ENCODE measurements at places on chromosomes 5 and 9.

DNA sequence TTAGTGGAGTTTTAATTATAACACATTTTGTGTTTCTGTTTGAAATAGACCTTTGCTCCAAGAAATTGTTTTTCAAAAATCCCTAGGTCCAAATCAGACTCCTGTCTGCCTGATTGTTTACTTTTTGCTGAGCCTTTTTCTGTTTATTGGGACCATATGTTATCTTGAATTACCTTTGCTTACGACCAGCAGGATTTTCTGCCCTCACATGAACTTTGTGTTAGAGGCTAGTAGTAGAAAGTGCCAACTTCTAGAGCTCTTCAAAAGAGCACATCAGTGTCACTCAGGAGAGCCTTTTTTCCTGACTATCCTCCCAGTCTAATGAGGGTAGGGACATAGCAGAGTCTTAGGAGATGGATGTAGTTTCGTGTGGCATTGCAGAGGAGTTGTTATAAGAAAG, 10.2 kb downstream of the RECK start:
- no peak for DNase-seq

- no peak for DNase-seq
Measured at GRCh38 chr5:179333796-179334761, 11.2 kb downstream of the ADAMTS2 start.

DNA sequence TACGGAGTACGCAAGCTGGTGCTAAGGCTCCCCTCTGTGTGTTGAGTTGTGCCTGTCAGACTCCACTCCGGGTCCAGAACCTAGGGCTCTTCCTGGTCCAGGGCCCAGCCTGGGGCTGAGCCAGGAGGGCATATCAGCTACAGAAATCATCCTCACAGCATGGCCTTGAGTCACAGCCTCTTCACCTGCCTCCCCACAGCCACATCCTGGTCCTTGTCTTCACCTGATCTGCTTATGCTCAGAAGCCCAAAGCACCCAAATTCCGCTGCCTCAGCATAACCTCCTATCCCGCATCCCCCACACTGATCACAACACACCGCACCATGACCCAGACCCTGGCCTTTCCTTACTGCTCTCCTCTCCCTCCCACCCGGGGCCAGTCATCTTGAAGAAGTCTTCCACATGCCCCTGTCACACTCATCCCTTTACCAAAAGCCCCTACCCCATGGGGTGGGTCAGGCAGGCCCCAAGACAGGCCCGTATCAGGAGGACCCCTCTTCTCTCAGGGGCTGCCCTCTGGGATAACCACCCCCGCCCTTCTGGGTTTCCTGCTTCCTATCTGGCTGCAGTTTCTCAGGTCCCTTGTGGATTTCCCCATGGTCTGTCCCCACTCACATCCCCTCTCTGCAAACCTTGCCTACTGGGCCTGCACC, 1.3 kb upstream of the IL3 start:
- peak; percentile 15 for DNase-seq

GRCh38 chr9:129405827-129406213, 215.1 kb downstream of the C9orf50 start:
- no peak for DNase-seq

DNA sequence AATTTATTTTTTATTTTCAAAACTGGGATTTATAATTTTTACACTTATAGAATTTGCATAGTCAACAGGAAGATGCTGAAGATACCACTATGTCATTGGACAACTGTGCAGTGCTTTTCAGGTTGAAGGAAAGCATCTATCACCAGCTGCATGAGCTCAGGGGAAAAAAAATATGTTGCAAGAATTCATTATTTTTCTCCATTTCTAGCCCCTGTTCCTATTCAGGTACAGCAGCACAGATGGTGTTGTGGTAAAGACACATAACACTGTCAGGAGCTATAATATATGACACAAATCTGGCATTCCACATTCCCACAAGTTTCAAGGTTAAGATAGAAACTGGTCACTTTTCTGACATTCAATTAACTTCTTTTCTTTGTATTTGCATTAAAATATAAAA, 1088.6 kb downstream of the MAT2B start:
- DNase-seq: no peak

GRCh38 chr5:133032852-133033742, 6.7 kb upstream of the ZCCHC10 start:
- no peak for DNase-seq

DNA sequence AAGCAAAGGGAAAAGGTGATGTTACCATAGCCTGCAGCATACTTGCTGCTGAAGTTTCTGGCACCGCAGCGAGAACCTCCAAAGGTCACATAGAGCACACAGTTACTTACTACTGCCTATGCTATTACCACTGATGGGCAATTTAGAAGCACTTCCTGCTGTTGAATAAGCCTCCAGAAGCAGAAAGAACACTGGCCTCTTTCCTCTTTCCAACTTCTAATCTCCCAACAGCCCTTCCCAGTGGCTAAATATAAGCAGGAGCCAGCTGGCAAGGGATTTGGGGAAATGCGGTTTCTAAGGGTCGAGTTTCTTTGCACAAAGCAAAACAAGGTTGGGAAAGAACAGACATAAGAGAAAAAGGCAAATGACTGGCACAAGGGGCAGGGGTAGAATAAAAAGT, 669.2 kb upstream of the ACO1 start:
- no peak for DNase-seq

DNA sequence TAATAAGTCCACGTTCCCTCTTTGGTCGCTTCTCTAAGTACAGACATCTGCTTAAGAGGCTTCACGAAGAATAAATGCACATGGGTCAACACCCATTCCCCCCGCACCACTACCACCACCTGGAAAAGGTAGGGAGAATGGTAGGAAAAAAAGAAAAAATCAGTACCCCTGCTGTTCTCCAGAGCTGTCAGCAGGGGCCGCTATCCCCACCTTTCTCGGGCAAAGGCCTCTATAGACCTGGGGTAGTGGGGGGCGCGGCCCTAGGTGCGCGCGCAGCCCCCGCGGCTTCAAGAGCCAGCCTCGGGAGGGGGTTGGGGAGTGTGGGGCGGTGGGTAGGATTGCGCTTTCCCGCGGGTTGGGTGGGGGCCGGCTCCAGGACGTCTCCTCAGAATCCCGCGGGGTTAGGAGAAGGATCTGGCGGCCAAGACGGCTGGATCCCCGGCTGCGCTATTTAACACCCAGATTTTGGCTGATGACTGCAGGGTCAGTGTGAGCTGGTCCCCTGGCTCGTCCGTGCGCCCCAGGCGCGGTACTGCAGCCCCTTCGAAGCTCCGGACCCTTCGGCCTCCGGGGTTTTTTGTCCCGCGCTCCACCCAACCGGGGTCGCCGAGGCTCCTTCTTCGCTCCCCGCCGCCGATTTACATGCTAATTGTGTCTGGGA, 1.6 kb upstream of the SEMA6A start:
- DNase-seq: peak; percentile 14

DNA sequence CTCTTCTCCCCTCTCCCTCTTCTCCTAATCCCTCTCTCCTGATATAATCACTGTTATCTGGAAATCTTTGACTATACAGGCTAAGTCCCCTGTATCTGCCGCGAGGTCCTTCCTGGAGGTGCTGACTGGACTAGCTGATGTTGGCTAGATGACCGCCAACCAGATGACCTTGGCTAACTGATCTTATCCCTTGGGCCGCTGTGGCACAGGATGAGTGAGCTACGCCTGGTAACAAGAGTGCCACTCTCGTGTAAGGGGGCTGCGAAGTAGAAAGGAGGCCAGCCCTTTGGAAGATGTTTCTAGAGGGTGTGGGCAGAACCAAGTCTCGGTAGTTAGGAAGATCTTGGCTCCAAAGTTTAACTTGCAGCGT, 345 bp upstream of the PRRC1 start:
- DNase-seq: no peak

- no peak for DNase-seq
Measured at GRCh38 chr5:57537811-57538210, 55.2 kb upstream of the ACTBL2 start.

- no peak for DNase-seq
Measured at GRCh38 chr9:98430535-98431292, 175.3 kb upstream of the TBC1D2 start.

GRCh38 chr5:138789771-138790242, 36.6 kb downstream of the CTNNA1 start:
- no peak for DNase-seq

GRCh38 chr9:68555437-68556150, 14.9 kb upstream of the TMEM252 start:
- DNase-seq: no peak

GRCh38 chr9:109046346-109046745, 33.0 kb upstream of the CTNNAL1 start:
- DNase-seq: no peak

DNA sequence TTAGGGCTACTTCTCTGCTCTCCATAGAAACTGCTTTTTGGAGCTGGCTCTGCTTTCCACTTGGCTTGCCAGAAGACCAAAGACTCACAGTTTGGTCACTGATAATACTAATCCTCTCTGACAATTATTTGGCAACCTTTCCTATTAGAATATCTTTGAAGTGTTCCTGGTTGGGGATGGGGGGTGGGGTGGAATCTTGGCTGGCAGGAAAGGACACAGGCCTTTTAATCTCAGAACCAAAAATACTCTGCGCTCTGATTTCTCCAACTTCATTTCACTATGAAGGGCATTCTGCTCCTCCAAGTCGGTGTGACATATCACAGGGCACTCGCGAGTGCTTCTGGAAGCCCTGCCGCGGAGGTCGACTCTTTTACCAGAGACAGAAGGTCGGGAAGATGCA, 1329.0 kb upstream of the WWC1 start:
- DNase-seq: no peak

- no peak for DNase-seq
Measured at GRCh38 chr5:59332236-59332973, 561.1 kb downstream of the PDE4D start.

DNA sequence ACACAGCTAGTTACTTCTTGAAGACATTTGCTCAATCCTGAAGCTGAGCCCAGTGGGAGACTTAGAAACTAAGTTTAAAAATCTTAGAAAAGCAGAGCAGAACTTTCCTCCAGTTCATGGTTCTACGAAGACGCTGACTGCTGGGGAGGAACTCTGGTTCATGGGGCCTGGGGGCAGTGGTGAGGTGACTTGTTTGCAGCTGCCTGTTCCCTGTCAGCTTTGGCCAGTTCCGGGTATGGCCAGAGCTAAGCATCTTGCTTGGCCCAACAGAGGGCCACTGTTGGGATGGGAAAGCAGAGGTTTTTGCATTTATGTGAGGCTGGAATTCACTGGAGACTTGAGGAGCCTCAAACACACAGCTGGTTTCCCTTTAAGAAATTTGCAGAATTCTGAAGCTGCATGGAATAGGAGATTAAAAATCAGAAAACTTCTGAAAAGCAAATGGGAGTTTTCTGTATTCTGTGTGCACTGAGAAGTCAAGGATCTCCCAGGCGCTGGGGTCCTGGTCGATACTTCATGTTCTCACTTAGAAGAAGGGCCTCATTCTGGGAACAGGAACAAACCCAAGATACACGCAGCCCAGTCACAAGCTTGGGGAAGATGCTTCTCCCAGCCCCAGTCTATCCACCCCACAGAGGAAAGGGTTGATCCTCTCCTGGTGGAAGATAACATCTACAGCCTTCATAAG, 10.6 kb upstream of the HMHB1 start:
- no peak for DNase-seq

GRCh38 chr9:110170357-110171257, 37.4 kb downstream of the C9orf152 start:
- DNase-seq: no peak

GRCh38 chr5:76223696-76224095, 140.5 kb downstream of the SV2C start:
- DNase-seq: no peak

DNA sequence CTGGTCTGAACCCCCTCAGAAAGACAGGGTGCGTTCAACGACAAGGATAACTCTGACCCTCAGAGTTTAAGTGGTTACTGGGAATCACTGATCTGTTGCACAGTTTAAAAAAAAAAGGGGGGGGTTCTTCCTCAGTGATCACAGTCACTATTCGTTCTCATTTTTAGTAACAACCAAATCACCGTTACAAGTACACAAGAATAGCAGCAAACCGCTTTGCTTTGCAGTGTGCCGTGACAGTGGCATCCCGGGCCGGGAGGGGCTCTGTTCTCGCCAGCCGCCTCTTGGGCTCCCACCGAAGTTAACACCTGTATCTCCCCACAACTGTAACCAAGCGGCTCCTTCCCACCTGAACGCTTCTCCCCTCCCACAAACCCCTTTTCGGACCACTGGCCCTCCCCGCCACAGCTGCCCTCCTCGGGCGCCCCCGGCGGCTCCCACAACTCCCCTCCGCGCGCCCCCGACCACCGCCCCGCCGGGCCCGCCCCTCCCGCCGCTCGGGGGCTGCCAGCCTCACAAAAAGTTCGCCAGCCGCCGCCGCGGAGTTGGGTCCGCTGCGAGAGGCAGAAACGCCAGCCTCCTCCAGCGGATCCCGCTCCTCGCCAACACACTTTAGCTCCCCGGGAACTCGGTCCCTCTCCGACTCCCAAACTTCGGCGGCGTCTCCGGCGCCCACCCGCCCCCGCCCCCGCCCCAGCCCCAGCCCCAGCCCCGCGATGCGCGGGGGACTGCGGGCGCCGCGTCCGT, 1.2 kb downstream of the SSBP2 start:
- DNase-seq: peak; percentile 52

GRCh38 chr5:64707191-64707590, 16.9 kb downstream of the SHISAL2B start:
- DNase-seq: no peak

GRCh38 chr9:133914442-133915342, 77.4 kb downstream of the VAV2 start:
- no peak for DNase-seq

DNA sequence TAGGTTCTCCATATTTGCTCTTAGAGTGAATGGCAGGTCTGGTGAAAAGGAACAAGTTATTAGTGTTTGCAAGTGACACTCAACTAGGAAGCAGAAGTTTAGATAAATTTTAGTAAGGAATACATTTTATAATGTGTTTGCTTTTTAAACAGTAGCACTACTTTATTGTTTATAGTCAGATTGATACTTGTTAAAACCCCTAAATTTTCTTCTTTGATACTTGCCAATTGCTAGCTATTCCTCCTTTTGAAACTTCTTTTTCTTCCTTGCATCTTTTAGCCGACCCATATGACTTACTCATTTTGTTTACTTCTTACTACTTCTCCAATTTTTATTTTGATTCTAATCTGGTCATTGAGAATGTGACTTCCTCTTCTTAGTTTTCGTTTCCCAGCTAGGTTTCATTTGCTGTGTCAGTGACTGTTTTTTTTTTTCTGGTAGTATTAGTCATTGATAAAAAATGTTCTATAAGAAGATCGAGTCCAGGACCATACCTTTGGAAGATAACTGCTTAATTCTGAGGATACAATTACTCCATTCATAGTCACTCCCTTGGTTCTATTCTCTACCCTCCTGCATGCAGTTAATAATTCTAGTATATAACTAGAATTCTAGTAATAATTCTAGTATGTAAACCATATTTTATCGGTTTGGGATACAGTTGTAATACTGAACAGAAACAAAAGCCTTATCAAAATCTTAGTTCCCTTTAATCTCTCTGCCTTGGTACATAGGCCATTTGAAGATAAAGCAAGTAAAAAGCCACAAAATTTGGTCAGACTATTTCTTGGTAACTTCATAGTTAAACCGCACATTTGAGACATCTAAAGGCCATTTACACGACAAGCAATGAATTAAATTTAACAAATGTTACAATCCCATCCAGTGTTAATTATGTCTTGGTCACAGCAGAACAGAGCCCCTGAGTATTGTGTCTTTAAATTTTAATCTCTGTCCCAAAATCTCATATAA, 2.8 kb upstream of the RICTOR start:
- no peak for DNase-seq

- no peak for DNase-seq
Measured at GRCh38 chr9:81848472-81848871, 79.8 kb upstream of the SPATA31D4 start.

- DNase-seq: no peak
Measured at GRCh38 chr5:96854067-96854466, 22.2 kb upstream of the ERAP2 start.

- no peak for DNase-seq
Measured at GRCh38 chr5:7851617-7852289, 820 bp upstream of the CFAP90 start.

Data from activated CD8-positive, alpha-beta memory T cell treated with anti-CD3 and anti-CD28 coated beads, Interleukin-2, amount 50 U/mL, for 4 hours (primary cell).